Ureter (tissue), 1 donor: ENCODE measurements at places on chromosomes 13 and 19. TPM values are rescaled to one million over a fixed set of nuclear protein-coding genes. Genes with fewer than 3 reads are reported as not detected.

The CAPS gene
- total RNA-seq: 181 TPM

The FGF22 gene
- total RNA-seq: 0.29 TPM

The ZNF44 gene
- total RNA-seq: 34.4 TPM

The KCNJ14 gene
- total RNA-seq: 1.5 TPM

The PSG7 gene
- not detected for total RNA-seq

The HAUS8 gene
- 10.8 TPM for total RNA-seq

The KANK2 gene
- 170 TPM for total RNA-seq

The ZNF225 gene
- 5.1 TPM for total RNA-seq

- no peak for DNase-seq
These were observed 633.9 kb upstream of the MIR17HG start for GRCh38 chr13:90713441-90714133.

GRCh38 chr13:34608331-34608730 lies 333.7 kb upstream of the NBEA start:
- no peak for DNase-seq

DNA sequence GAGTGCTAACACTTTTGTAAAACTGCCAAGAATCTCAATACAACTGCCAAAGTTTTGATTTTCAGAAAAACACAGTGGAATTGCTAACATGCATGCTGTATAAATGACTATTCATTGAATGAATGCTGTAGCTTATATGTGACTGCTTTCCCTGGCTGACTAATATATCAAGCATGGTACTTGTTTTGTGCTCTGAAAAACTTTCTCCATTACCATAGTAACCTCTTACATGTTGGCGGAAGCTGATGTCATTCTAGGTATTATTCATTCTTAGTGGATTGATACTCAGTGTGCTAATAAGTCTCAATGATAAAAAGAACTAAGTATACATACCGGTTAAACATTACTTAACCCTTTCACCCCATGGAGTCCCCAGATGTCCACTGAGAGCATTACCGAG lies 166.1 kb upstream of the MYO16 start:
- no peak for DNase-seq

- DNase-seq: no peak
These were observed 3.4 kb downstream of the ZNF536 start for GRCh38 chr19:30375553-30376031.

DNA sequence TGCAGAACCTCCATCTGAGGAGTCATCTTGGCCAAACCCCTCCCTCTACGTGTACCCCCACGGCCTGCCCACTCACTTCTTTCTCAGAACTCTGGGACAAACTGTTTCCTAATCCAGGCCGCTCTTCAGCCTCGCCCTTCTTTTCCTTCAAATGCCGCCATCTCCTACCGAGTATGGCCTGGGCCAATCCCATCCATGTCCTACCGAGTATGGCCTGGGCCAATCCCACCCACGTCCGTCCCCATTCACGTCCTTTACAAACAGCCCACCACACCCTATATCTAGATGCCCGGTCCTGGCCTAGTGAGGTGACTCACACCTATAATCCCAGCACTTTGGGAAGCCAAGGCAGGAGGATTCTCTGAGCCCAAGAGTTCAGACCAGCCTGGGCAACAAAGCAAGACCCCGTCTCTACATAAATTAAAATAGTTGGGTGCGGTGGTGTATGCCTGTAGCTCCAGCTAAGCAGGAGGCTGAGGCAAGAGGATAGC lies 1.1 kb downstream of the TMEM160 start:
- DNase-seq: no peak

DNA sequence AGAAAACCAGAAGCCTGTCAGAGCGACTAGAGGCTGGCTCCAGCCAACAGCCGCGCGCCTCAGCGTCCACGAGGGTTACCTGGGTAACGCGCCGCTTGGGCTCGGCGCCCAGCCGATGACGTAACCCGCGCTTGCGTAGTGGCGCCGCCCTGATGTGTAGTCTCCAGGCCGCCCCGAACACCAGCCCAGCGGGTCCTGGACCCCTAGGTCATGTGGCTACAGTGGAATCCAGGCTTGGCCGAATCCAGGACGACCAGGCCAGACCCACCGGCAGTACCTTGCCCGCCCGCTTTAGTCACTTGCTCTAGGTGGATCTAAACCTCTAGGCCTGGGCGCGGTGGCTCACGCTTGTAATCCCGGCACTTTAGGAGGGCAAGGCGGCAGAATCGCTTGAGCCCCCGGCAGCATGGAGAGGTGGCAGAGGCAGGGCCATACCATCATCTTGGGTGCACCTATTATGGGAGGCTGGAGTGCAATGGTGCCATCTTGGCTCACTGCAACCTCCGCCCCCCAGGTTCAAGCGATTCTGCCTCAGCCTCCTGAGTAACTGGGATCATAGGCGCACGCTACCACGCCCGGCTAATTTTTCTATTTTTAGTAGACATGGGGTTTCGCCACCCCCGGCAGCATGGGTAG lies 7.2 kb upstream of the ZNF606 start:
- DNase-seq: peak; percentile 91

DNA sequence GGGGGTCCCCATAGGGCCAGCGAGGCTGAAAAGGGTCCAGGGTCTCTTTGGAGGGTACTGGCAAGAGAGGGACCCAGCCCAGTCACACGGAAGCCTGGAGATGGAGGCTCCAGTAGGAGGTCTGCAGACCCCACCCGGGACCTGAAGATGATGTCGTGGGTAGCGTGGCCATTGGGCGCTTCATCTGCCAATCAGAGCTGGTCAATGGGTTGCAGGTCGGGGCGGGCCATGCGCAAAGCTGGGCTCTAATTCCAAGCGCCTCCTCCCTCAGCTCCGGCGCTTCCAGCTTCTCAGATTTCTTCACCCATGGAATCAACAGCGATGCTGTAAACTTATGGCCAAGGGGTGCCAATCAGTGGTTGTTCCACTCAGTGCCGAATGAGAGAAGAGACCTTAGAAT lies 10.9 kb downstream of the SIGLEC12 start:
- DNase-seq: no peak

DNA sequence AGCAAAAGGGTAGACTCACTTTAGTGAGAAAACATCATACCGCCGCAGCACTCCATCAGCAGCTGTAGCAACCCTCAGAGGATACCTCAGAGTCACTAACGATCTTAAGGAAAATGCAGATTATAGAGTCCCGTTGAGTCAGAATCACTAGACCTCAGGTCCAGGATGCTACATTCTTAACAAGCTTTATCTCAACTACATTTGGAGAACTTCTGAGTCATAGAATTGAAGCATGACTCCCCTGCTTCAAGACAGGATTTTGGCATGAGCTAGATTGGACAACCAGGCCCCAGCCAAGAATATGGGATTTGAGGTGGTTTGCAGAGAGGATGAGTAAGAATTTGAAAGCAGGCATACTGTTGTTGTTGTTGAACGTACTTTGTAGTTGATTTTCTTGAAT lies 118.9 kb upstream of the UBL3 start:
- no peak for DNase-seq

DNA sequence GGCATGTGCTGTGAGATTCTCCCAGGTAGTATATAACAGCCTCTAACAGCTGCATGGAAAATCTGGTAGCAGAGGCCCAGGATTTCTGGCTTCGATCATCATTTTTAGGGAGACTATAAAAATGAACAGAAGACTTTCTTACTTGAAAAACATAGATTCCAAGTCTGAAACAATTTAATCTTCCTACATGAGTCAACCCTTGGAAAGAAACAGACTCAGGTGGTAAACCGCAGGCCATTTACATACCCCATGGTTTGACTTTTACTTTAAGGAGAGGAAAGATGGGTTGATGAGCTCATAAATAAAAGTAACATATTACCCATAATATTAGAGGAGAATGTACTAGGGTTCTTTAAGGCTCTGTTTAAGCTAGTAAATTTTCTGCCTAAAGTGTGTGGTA lies 121.6 kb downstream of the CYSLTR2 start:
- no peak for DNase-seq

DNA sequence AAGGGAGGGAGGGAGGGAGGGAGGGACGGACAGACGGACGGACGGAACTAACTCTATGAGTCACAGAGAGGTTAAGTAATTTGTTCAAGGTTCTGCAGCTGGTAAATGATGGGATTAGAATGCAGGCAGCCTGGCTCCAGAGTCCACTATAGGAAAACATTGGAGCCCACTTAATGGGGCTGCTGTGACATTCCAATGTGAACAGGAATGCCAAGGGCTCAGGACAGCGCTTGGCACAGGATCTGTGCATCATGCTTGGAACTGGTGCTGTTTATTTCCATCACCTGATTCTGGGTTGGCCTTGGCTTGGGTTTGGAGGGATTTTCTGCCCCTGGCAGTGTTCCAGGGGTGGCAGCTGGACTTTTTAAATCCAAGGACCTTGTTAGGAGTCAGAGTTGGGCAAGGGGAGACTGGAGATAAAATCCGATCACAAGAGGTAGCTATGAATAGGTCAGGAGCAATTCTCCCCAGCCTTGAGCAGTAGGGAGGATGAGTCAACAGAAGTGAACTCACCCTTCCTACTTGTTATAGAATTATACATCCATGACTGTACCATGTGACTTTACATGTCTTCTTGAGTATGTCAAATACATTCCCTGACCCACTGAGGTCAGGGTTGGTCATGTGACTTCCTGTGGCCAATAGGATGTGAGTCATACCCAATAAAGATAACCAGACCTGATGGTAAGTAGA lies 7.8 kb upstream of the HIF3A start:
- no peak for DNase-seq

- DNase-seq: no peak
These were observed 7.0 kb upstream of the RCN3 start for GRCh38 chr19:49520705-49521319.

GRCh38 chr19:11626252-11626651 lies 29.0 kb downstream of the ZNF627 start:
- no peak for DNase-seq

DNA sequence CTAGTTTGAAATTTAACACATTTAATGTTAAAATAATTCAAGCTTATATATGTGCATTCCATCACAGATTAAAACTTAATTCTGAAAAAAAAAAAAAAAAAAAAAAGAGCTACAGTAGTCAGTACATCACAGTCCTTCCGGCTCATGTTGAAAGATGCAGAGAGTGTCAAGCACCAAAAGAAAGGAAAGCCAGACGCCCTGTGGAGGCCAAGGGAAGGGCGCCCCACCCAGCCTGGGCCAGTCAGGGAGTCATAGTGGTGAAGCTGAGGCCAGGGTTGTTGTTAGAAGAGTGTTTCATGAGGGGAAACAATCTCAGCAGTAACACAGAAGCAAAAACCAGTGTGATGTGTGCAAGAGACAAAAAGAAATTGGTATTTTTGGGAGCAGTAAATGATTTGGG lies 375.3 kb downstream of the MTUS2 start:
- DNase-seq: no peak

DNA sequence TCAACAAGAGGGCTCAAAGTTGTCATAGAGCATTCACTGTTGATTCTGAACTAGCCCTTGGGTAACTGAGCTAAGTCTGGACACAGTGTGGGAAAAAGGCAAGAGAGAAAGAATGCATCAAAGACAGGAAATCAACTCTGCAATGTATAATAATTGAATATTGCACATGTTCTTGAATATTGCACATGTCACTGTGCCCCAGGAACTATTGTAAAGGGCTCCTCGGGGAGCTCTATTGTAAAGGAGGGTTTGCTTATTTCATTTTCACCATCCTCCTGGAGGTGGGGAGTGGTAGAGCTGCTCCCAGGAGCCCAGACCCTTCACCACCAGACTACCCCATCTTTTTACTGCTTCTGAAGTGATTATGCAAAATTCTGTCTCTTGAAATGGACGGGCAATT lies 44.4 kb upstream of the ITM2B start:
- no peak for DNase-seq

GRCh38 chr13:91286317-91286716 lies 61.2 kb upstream of the MIR17HG start:
- no peak for DNase-seq

DNA sequence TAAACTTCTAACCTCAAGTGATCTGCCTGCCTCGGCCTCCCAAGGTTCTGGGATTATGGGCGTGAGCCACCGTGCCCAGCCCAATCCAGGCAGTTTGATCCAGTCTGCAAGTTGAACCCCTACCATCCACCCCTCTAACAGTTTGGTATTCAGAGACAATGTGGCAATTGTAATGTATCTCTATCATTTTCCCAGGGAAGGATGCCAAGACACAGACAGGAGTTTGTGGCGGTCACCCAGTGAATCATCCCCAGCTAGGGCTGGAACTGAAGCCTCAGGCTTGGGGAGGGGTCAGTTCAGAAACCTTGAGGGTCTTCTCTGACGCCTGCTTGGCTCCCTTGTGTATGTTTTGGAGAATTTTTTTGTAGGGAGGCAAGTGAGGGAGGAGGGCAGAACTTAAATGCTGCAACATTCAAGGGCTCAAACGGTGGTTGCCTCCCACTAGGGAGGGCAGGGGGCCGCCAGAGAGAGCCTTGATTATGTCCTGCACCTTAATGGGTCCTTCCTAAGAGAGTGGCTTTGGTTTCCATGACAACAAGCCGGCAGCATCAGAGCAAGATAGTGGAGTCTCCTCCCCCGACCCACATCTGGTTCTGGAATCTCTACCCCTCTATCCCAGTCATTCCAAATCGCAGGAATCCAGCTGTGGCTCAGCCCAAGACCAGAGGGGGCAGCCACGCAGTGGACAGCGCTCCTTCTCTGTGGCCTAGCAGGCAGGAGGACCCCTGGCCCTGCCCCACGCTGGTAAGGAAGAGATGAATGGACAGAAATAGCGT lies 14.9 kb upstream of the FEM1A start:
- DNase-seq: no peak

GRCh38 chr13:66212511-66212910 lies 1017.6 kb downstream of the PCDH9 start:
- no peak for DNase-seq

DNA sequence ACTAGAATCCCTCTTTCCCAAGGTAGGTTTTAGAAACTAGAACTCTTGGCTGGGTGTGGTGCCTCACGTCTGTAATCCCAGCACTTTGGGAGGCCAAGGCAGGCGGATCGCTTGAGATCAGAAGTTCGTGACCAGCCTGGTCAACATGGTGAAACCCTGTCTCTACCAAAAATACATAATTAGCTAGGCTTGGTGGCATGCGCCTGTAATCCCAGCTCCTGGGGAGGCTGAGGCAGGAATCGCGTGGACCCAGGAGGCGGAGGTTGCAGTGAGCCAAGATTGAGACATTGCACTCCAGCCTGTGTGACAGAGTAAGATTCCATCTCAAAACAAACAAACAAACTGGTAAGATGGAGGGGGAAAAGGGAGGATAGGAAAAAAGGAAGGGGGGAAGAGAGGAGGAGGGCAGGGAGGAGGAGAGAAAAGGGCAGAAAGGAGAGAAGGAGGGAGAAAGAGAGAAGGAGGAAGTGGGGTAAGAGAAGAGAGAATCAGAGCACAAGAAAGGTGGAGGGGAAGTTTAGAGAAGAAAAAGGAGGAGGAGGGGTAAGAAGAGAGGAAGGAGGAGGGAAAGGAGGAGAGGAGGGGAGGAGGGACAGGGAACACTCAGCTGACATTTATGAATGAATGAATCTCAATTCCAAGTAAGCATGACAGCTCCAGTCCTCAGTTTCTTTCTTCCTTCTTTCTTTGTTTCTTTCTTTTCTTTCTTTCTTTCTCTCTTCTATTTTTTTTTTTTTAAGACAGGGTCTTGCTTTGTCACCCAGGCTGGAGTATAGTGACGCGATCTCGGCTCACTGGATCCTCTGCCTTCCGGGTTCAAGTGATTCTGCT lies 2.6 kb upstream of the SLC27A1 start:
- DNase-seq: no peak
